ENCODE measurements at places on chromosomes 3 and 15.

GRCh38 chr15:59178151-59178695, 28.4 kb upstream of the LDHAL6B start:
- no peak for DNase-seq

GRCh38 chr3:126294211-126294808, 62.9 kb downstream of the KLF15 start:
- no peak for DNase-seq

DNA sequence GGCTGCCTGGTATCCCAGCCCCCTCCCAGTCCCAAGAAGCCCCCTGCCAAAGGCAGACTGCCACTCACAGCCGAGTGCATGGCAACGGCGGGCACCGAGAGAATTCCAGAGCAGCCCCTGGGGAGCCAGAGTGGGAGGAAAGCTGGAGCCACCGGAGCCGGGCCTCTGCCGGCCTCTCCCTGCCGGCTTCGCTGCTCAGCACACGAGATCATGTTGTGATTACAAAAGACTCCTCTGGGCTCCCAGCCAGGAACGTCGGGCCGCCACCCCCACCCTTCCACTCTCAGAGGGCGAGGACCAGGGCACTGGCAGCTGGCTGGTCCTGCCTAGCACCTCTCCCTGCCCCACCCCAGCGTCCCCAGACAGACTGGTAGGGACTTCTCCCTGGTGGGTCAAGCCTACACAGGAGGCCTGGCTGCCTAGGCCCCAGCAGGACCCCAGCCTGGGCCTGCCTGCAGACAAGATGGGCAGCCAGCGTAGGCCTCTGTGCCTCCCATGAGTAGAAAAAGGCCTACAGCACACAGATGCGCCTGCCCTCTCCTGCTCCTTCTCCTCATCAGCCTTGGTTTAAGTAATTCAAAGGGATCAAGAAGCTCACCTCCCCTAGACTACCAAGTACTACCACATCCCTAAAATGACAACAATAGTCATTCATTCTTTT, at the start of gene CCDC9B:
TSS of gene CCDC9B (minus strand) at position 200 of the 661 bp plus-strand sequence. CDS start at position 80, 120 bp downstream.
- peak; percentile 86 for DNase-seq

GRCh38 chr3:55453886-55454496, 33.1 kb downstream of the WNT5A start:
- DNase-seq: no peak

DNA sequence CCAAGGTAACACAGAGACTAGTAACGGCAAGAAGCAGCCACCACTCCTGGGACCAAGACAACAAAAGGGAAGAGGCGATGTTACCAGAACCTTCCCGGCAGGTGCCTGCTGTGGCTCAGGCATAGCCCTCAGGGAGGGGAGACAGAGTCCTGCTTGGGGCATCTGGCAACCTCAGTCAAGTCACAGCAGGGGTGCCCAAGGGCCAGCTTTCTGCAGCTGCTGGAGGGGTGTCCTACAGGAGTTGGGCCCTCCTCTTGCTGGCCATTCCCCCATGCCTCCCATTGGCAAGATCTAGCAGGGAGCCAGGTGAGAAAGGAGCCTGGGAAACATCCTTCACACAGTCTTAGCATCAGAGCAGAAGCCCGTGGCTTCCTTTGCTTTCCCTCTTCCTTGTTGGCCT, 197.3 kb upstream of the IL12A start:
- no peak for DNase-seq

- DNase-seq: peak; percentile 6
Observed at GRCh38 chr3:145015253-145015652, 1043.6 kb downstream of the DIPK2A start.

GRCh38 chr15:99122831-99123712, 18.2 kb downstream of the SYNM start:
- DNase-seq: no peak

DNA sequence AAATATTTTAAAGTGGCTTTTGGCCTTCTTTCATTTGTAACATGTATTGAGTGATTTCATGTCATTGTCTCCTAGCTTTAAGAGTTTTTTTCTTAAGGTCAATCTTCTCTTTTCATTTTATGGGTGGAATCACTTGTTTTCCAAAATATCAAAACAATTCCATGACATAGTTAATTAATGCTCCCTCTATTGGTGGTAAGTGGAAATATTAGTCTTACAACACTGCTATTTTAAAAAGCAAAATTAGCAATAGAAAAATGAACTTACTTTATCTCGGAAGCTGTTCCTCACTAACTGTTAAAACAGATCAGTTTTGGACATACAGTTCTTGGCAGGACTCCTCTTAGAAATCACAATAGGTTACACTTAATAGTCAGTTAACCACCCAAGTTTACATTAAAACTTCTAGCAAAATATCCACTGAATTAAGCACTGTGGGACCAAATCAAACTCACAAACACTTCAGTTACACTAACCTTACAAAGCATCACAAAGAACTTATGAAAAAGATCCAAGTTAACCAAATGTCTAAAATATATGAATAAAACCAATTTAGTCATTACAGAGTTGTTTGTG, 42.4 kb downstream of the TIGIT start:
- DNase-seq: no peak

GRCh38 chr15:41647262-41647661, 12.9 kb upstream of the MGA start:
- peak; percentile 59 for DNase-seq

DNA sequence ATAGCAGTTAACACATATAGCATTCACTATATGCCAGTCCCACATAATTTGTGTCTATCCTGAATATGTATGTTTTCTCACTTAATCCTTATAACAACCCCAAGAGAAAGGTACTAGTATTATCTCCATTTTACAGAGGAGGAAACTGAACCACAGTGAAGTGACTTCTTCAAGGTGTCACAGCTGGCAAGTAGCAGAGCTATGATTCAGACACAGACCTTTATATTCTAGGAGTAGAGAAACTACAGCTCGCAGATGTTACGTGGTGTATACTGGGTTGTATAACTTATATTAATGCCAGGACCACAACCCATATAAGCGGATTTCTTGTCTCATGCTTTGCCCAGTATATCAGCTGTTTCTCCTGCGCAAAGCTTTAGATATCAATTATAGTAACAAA, 29.5 kb upstream of the ICE2 start:
- DNase-seq: no peak

GRCh38 chr15:38486936-38487335, 33.0 kb downstream of the FAM98B start:
- peak; percentile 76 for DNase-seq

DNA sequence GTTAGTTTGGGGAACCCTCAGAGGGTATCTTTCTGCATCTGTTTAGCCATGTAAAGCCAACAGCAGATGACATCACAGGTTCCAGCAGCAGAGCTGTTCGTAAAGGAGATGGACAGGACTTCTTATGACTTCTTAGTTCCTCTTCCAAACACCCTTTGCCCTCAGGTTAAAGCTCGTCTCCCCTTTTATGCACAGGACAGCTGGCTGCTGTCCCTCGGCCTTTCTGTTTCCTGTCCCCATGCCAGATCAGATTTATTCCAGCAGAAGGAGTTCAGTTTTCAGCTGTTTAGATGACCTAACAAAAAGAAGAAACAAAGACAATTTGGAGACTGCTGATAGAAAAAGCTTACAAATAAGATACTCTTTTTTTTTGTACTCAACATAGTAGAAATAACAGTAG, 45.1 kb downstream of the SEC22A start:
- no peak for DNase-seq

Measured in suppressor macrophage treated with lipopolysaccharide for 4 hours (primary cell).